A549 treated with dexamethasone at 1 μM for 4 hours (cell line): ENCODE measurements at places on chromosomes 6 and 20. TPM values are rescaled to one million over a fixed set of nuclear protein-coding genes. Genes with fewer than 3 reads are reported as not detected.

POU5F1 gene
- total RNA-seq = 11.8 to 22.2 TPM (median 16.0 TPM) in 5 replicates

GNRH2 gene
- 0.25 to 0.26 TPM in 2 of 5 replicates, not detected in the others for total RNA-seq

HLA-DPA1 gene
- total RNA-seq = 0.09 to 0.11 TPM in 2 of 5 replicates, not detected in the others

FAXC gene
- 6.3 to 7.8 TPM (median 7.2 TPM) in 5 replicates for total RNA-seq

SDCBP2 gene
- 1.4 to 2.2 TPM (median 1.6 TPM) in 5 replicates for total RNA-seq

TTK gene
- 17.9 to 22.0 TPM (median 19.0 TPM) in 5 replicates for total RNA-seq

MOCS1 gene
- 2.0 to 3.3 TPM (median 2.7 TPM) in 5 replicates for total RNA-seq

SAMD10 gene
- not detected in 5 replicates for total RNA-seq

TRIM15 gene
- not detected in 5 replicates for total RNA-seq

IL22RA2 gene
- total RNA-seq = not detected in 5 replicates

TFB1M gene
- 8.0 to 8.7 TPM (median 8.2 TPM) in 5 replicates for total RNA-seq

SCUBE3 gene
- total RNA-seq = 0.05 to 0.11 TPM (median 0.06 TPM) in 5 replicates

PKIB gene
- total RNA-seq = 0.38 to 0.74 TPM (median 0.62 TPM) in 5 replicates

GLP1R gene
- total RNA-seq = not detected in 5 replicates
